SK-MEL-5 (cell line): ENCODE measurements at places on chromosomes 5 and 9.

- no peak for DNase-seq
These were observed at the start of gene PCDHGA8 for GRCh38 chr5:141392429-141393198. Gene PCDHGA8, plus strand, starts transcription at chr5:141392633. Its CDS starts 181 bp downstream, at chr5:141392814.

- no peak for DNase-seq
These were observed 131.0 kb upstream of the TARS1 start for GRCh38 chr5:33309536-33310345.

DNA sequence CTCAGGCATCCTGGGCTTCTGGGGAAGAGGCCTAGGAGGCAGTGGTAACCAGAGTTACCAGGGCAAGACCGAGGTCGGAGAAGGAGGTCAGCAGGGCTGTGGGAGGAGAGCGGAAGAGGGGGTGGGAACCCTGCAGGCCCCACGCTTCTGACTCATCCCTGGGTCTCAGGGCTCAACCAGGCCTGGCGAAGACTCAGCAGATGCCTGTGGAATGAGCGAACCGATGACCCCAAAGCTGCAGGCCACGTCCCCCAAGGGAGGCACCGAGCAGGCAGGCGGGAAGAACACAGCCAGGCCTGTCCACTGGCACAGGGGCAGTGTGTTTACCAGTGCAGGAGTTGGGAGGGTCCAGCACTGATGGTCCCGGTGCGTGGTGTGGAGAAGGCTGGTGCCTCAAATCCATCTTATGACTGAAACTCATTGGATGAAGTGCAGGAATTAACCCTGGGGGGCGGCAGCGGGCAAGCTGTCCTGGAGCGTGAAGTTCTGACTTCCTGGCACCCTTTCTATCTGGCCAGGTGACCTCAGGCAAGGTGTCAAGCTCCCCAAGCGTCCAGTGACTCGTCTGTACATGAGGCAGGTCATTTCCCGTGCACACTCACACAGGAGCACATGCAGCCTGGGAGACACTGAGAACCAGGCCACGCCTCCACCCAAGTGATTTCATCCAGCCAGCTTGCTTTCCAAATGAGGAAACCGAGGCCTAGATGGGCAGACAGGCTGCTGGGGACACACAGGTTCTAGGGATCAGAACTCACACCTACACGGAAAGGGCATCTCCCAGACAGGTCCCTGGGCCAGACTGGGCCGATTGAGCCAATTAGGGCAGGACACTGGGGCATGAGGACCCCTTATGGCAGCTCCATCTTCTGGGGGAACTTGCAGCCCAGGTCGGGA, 69.1 kb downstream of the ADAMTS2 start:
- DNase-seq, result no peak

DNA sequence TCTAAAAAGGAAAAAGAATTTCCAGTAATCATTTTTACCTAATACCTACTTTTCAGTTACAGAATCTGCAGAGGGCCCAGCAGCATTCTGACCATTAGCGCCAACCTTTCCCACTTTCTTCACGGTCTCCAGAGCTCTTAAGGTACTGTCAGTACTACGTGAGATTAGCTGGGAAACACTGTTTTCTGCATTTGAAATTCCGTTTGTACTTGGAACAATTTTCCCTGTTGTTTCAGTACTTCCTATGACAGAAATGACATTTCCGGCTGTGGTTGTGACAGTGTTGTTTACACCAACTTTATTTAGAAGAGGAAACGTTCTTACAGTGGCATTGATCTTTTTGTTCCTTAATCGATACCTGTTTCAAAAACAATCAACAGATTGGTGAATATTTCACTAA, 36.9 kb upstream of the PDCL start:
- no peak for DNase-seq

- DNase-seq, result no peak
These were observed 24.6 kb upstream of the APBA1 start for GRCh38 chr9:69696802-69697201.

- no peak for DNase-seq
These were observed 88.2 kb upstream of the ANKRD55 start for GRCh38 chr5:56321236-56321881.

GRCh38 chr9:91954841-91955471, 4.9 kb upstream of the ROR2 start:
- peak; percentile 77 for DNase-seq

GRCh38 chr9:22039258-22039657, 30.2 kb upstream of the CDKN2B start:
- no peak for DNase-seq

DNA sequence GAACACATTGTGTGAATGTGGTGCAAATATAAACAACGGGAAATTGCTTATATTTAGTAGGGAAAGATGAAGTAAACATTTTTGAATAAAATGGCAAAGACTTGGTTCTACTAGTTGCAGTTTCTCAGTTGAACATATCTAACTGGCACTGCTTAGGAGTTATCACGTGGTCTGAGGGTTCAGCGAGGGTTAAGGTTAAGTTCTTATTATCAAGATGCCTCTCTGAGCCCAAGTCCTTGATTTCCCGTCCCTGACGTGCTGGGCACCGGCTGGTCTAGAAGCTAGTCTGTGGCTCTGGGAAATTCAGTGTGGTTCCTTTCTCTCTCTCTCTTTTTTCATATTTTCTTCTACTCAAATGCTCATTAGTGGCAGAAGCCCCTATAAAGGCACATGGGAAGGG, 81.6 kb upstream of the PITX1 start:
- DNase-seq, result no peak

GRCh38 chr9:114174876-114175771, 19.8 kb downstream of the COL27A1 start:
- DNase-seq, result no peak

DNA sequence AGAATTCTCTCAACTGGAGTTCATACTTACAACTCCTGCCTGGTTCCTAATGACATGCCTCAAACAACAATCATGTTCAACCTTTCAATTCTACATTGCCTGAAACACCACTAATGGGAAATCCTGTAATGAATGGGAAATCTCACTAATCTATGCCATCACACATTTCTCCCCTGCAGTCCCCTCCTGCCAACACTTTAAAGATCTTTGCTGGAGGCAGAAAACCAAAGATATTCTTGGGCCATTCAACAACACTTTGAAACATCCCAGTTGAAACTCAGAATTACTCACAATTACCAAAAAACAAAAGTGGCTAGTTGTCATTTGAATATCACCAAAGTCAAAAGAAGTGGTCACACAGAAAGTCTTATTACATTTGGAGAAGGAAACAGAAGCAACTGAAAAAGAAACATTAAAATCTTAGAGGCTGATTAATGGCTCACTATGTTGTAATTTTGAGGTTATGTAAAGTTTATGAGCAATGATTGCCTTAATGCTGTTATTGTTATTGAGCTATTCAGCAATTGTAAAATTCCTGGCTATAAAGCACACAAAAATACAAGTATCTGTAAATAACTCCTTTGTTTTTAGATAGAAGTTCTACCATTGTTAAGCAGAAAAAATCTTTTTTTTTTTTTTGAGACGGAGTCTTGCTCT, 313.4 kb upstream of the SLC30A5 start:
- DNase-seq, result no peak

- DNase-seq, result no peak
These were observed 791.4 kb downstream of the MTRR start for GRCh38 chr5:8660133-8660893.

GRCh38 chr5:124408738-124409453, 337.5 kb downstream of the ZNF608 start:
- DNase-seq, result no peak

DNA sequence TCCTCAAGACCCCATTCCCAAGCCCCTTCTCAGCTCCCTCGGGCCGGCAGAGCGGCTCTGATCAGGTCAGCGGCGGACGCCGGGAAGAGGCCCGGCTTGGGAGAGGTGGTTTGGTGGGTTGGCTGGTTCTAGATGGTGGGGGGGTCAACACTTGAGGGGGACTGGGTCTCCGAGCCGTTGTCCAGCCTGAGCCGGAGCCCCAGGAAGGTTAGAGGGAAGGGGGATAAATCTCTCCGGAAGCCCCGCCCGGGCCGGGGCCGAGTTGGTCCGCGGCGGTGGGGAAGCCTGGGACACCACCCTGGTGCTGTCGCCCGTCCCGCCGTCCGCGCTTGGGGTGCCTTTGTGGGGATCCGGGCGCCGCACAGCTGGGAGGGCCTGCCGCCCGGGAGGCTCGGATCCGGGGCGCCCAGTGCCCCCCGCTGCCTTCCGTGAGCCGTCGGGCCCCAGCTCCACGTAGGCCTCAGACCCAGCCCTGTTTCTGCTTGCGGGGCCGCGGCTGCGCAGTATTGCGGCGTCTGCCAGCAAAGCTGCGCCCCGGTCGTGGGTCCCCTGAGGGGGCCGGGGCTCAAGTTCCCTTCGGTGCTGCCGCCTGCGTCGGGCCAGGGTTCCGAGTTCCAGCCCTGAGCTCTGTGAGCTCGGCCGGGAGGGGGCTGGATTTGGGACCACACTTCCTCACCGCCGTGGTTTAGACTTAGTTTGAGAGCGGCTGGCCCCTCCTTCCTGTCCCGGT, 542 bp upstream of the TRIM52 start:
- peak; percentile 63 for DNase-seq

GRCh38 chr5:179276838-179277395, 68.3 kb downstream of the ADAMTS2 start:
- DNase-seq, result no peak

DNA sequence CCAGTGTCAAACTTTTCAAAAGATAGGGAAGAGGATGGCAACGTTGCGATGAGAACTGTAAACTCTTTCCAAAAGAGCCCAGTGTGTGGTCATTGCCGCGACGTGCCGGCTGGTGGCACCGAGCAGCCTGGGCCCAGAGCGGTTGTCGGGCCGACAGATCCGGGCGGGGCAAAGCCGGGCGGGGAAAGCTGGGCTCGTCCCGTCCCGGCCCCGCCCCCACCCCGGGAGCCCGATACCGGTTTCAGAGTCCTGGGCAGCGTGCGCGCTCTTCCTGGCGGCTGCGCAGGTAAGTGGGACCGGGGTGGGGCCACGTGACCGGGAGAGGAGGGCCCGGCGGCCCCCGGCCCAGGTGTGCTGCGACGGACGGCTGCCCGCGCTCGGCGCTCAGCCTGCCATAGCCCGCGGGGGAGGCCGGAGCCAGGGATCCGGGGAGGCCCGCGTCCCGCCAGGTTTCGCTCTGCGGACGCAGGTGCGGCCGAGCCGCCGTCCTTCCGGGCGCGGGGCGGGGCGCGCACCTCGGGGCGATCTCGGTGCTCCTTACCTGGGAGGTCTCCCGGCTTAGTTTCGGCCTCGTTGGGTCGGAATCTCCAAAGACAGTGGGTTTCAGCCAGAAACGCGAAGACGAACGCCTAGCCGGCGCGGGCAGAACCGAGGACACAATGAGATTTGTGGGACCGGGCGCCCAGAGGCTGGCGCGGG, at the start of gene MARVELD2:
Gene MARVELD2 (plus strand): TSS at position 232 of the 699 bp plus-strand sequence. CDS start 4,270 bp downstream, outside the sequence.
- no peak for DNase-seq

DNA sequence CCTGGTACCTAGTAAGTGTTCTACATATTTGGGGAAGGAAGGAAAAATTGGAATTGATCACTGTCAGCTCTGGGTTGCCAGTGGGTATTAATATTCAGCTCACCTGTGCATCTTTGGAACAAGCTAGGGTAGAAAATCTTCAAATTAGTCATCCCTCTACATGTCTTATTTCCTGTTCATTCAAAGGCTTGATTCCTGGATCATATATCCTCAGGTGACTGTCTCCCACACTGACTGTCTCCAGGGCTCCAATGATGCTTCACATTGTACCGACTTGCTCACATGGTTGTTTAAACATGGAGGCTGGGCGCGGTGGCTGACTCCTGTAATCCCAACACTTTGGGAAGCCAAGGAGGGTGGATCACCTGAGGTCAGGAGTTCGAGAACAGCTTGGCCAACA, 11.6 kb upstream of the SUSD1 start:
- no peak for DNase-seq

GRCh38 chr9:107425101-107426025, 64.2 kb downstream of the KLF4 start:
- DNase-seq, result peak; percentile 23
